ELR (cell line): ENCODE measurements at places on chromosomes 4 and X.
A peak's percentile ranks its signal among the peaks of the same experiment; 100 is the strongest.

GRCh38 chr4:185016946-185017758, 1.1 kb upstream of the HELT start:
- DNase-seq, result no peak

- no peak for DNase-seq
Measured at GRCh38 chrX:1147611-1148515, 64.6 kb downstream of the CRLF2 start.

DNA sequence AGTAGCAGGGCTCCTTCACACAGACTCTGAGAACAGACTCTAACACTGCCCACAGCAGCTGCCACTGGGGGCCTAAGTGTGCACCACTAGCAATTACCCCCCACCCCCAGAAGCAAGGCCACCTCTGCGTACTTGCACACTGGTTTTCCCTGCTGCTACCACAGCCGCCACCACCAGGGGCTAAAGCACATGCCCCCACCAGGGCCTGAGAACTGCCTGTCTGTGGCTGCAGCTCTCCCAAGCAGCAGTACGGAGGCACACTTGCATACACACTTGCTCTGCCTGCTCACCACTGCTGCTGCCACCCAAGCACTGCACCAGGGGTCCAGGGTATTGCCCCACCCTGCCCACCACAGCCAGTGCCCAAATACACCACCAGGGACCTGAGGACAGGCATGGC, 59.6 kb downstream of the SCML2 start:
- DNase-seq, result no peak

- DNase-seq, result no peak
Measured at GRCh38 chr4:3026540-3026939, 47.8 kb downstream of the HTT-AS start.

GRCh38 chr4:3299122-3299975, 6.5 kb downstream of the RGS12 start:
- no peak for DNase-seq

- peak; percentile 76 for DNase-seq
Measured at GRCh38 chr4:39259571-39260330, 77.4 kb downstream of the WDR19 start.

DNA sequence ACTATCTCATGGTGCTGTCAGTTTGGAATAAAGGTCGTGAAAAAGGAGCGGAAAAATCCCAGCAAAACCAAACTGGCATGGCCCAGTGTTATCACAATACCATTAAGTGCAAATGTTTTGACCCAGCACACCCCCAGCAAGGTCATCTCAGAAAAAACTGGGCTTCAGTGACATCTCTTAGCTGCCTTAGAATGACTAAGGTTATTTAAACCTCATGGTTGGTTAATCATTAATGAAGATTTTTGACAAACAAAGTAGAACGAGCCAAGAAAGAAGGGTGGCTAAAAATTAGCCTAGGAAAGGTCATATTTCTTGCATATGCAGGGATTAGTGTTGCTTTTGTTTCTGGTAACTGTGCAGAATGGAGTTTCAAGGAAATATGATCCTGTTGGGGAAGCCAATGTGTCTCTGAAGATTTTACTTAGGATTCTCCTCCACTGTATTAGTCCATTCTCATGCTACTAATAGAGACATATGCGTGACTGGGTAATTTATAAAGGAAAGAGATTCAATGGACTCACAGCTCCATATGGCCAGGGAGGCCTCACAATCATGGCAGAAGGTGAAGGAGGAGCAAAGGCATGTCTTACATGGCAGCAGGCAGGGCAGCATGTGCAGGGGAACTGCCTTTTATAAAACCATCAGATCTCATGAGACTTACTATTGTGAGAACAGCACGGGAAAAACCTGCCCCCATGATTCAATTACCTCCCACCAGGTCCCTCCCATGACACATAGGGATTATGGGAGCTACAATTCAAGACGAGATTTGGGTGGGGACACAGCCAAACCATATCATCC, 83.5 kb downstream of the CHRNA9 start:
- DNase-seq, result no peak

- no peak for DNase-seq
Measured at GRCh38 chr4:83205760-83206159, 78.8 kb downstream of the COQ2 start.

- no peak for DNase-seq
Measured at GRCh38 chrX:36642052-36642451, 366.1 kb upstream of the FAM47C start.

- DNase-seq, result no peak
Measured at GRCh38 chrX:154004315-154004714, 15.4 kb downstream of the IRAK1 start.

- no peak for DNase-seq
Measured at GRCh38 chrX:38154818-38155217, 65.9 kb downstream of the SRPX start.

GRCh38 chr4:40856840-40857362, 107.1 kb downstream of the NSUN7 start:
- DNase-seq, result no peak

DNA sequence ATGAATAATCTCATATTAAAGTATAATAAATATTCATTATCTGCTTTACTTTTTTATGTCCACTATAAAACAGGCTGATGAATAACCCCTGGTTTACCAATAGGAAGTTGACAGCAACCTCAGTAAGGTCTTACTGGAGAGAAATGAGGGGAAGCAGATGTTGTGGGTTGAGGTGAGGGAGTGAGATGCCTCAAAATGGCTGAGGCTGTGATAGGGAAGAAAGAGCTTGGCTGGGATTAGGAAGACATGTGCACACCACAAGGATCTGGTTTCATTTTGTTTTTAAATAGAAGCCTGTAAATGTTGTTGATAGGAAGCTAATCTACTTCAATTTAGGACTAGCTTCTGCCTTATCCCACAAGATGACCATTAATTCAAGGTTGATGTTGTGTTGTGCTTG, 14.4 kb upstream of the CYBB start:
- no peak for DNase-seq

- DNase-seq, result peak; percentile 76
Measured at GRCh38 chr4:55866973-55867574, 13.6 kb downstream of the EXOC1 start.

DNA sequence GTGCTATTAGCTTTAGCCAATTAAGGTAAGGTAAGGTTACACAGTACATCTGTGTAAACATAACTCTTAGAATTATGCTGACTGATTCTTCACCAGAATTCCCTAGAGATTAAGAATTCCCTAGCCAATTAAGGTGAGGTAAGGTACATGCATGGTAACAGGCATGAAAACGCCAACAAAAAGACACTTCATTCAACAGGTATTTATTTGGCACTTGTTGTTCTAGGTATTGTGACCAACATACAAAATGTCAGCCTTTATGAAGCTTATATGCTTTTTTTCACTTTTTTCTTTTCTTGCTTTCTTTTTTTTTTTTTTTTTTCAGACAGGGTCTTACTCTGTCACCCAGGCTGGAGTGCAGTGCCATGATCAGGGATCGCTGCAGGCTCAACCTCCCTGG, 47.2 kb downstream of the EDNRA start:
- DNase-seq, result no peak

GRCh38 chr4:147828331-147828905, 96.5 kb downstream of the ARHGAP10 start:
- DNase-seq, result peak; percentile 47

DNA sequence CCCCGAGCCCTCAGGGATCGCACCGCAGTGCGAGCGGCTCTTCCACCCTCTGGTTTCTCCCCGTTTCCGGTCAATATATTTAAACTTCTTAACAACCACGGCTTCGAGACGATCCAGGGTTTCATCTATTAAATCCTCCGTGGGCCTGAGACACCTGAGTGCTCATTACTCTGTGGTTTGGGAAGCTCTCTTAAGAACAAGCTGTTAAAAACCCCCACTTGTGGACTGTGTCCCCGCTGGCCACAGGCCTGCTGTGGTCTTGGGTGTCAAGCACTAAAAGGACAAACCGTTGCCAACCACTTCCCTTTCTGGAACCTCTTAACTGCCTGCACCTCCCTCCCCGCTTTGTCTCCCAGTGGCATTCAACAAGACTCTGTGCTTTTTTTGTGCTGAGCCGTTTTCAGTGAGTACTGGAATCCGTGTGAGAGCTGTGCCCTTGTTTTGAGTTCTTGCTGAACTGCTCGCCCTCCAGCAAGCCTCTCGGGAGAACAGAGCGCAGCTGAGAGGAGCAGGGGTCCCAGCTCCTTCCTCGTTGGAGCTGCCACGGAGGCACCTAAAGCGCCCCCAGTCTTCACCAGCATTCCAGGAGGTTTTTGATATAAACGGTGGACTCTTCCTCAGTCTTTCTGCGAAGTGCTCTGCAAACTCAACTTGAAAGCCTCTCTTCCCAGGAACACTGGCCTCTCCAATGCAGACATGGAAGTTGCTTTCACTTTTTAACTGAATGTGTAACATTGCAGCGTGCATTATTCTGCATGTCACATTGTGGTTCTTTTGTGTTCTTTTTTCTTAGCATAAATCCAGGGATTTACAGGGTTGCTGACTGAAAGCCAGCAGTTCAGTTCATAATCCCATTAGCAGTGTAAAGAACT, 691 bp upstream of the IGFBP7 start:
- peak; percentile 65 for DNase-seq

- DNase-seq, result no peak
Measured at GRCh38 chrX:662126-662525, 31.5 kb downstream of the SHOX start.

DNA sequence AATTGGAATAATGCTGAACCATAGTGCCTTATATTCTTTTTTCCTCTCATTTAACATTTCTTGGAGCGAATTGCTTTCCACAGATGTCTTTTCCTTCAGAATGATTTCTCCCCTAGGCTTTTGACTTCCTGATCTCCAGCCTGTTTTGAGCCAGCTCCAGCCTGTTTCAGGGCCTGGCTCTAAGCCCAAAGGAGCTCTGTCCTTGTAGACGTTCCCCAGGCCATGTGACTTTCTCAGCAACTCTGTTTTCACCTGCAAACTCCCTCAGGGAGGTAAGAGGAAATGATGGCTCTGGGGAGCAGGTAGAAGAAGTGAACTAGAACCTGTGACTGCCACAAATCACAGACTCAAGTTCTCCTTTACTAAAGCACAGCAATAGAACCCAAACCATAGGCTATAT, 89.1 kb downstream of the AKAP4 start:
- DNase-seq, result no peak

DNA sequence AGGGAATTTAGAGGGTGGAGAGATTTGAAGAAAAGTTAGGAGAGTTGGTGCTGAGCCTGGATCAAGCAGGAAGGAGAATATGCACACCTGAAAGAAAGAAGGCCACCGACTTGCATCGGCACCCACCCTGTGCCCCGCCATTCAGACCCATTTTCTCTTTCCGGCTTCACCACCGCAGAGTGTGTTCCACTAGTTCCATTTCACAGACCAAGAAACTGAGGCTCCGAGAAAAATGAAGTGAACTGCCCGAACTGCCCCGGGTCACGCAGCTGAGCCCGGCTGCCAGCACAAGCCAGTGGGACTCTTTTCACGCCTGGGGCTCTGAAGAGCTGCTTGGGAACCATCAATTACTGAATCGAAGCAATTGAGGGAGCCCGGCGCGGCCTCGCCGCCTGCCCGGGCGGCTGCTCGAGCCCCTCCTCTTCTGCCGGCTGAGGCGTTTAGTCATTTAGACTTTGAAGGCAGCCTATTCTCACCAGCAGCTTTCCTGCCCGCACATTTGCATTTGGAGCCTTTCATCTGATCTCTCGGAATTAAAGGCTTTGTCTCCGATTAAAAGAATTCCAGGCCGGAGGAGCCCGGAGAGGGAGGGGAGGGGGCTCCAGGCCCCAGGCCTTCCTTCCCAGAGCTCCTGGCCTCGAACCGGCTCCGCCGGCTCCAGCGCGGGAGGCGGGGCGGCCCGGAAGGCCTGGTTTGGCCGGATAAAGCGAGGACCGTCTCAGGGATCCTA, 140.2 kb upstream of the PJA1 start:
- no peak for DNase-seq

DNA sequence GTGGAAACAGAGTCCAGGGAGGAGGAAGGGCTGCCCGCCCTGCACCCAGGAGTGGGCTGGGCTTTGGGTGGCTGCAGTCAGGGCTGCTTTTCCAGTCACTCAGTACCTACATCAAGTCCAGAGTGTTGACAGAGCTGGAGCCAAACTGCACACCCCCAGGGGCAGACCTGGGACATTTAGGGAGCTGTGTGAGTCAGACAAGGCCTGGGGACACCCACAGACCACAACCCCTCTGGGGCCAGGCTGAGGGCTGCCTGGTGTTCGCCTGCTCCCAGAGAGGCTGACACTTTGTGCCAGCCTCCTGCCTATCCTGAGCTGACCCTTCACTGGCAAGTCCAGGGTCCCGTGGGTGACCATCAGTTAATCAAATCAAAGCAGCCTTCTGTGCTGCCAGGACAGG, 240.0 kb downstream of the BCOR start:
- no peak for DNase-seq

- DNase-seq, result no peak
Measured at GRCh38 chr4:111187108-111187507, 564.2 kb upstream of the PITX2 start.

GRCh38 chr4:43968011-43968410, 480.6 kb downstream of the KCTD8 start:
- no peak for DNase-seq

DNA sequence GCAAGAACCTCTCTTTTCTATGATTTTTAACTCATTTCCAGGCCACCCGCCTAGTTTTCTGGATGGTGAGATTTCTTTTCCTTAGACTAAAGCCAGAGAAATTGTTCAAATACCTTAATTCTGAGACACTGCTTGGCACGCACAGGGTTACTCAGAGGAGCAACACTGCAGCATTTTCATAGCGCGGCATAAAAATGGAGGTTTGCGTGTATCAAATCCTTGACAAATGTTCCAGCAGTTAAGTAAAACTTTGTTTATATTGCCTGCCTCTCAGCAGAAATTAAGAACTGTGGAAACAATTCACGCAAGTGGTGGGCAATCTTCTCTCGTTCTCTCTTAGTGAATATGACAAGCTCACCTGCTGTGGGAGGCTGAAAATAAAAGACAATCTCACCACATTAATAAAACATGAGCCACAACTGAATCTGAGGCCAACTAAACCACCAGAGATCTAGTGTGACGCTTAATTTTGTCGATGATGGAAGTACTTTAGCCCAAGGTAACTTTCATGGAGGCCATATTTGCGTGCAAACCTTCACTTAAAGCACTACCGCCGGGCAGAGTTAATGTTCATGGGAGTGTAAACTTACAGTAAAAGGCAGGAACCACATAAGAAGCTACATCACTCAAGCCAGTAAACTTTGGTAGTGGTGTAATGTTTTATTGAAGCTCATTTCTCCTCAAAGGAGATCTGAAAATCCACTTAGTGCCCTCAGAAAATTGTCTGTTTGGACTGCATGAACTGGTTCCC, 894.8 kb upstream of the EPHA5 start:
- DNase-seq, result peak; percentile 93
